ENCODE measurements at places on chromosomes 13 and 19. TPM values are rescaled to one million over a fixed set of nuclear protein-coding genes. Genes with fewer than 3 reads are reported as not detected.

ACOD1 gene
- not detected for total RNA-seq

CD33 gene
- total RNA-seq = 2.5 TPM

CABP5 gene
- not detected for total RNA-seq

ZNF69 gene
- total RNA-seq = 5.9 TPM

APOC4 gene
- not detected for total RNA-seq

PLVAP gene
- total RNA-seq = 105 TPM

FFAR1 gene
- not detected for total RNA-seq

PSG11 gene
- not detected for total RNA-seq

CNN1 gene
- 150 TPM for total RNA-seq
